ENCODE measurements at places on chromosomes 5 and 9.

DNA sequence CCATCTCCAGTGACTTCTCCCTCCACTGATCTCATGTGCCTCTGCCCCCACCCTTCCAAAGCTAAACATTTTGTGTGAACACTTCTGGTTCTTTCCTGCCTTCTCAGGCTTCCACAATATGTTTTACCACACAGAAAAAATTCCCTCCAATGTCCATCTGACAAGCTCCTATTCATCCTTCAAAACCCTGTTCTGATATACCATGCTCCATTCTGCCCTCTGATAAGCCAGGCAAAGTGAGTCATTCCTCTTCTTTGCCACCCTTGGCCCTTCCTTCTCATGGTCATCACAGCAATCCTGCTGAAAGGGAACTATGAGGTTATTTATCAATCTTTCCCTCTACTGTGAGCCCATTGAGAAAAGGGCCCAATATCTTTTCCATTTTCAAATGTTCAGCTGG lies 97.6 kb downstream of the BARX1 start:
- no peak for DNase-seq

- DNase-seq, result no peak
These were observed 3.4 kb downstream of the AKNA start for GRCh38 chr9:114384341-114384740.

GRCh38 chr9:13443346-13444244 lies 164.1 kb upstream of the MPDZ start:
- no peak for DNase-seq

- DNase-seq, result no peak
These were observed 24.7 kb downstream of the NTRK2 start for GRCh38 chr9:84694248-84694647.

DNA sequence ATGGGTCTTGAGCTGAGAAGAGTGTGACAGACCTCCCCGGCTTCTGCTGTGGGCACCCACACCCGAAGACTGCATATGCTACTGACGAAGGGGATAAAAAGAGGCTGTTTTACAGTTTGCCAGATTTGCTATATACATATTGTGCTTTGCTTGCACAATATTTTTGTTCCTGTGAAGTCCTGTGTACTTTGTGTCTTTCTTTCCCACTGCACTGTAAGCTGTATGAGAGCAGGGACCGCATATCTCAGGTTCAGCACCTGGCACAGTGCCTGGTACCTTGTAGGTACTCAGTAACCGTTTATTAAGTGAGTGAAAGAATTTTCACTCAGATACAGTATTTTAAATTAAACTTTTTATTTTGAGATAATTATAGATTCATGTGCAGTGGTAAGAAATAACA lies 8.2 kb upstream of the GARNL3 start:
- no peak for DNase-seq

- DNase-seq, result no peak
These were observed 19.1 kb upstream of the JADE2 start for GRCh38 chr5:134506054-134507039.

GRCh38 chr9:29714860-29715259 lies 2141.6 kb upstream of the C9orf72 start:
- no peak for DNase-seq

- DNase-seq, result no peak
These were observed 2.0 kb downstream of the TNC start for GRCh38 chr9:115115924-115116323.

GRCh38 chr5:87361031-87361445 lies 51.7 kb downstream of the CCNH start:
- DNase-seq, result no peak

- DNase-seq, result no peak
These were observed 41.1 kb upstream of the LHFPL2 start for GRCh38 chr5:78689540-78690252.

DNA sequence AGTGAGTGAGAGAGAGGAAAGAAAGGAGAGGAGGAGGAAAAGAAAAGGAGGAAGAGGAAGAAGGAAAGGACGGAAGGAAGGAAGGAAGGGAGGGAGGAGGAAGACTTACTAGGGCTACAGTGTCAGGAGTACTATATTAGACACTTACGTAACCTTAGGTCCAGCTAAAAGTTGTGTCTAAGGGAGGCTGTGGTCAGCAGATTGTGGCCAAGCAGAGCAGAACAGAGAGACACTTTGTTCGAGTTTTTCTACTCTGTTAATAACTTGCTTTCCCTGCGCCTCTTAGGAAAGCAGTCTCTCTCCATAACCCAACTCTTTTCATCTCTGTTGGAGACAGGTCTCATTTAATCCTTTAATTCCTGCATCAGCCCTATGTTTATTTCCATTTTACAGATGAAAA lies 138.9 kb downstream of the KCNN2 start:
- DNase-seq, result no peak

GRCh38 chr9:68678430-68678829 lies 26.6 kb upstream of the PIP5K1B start:
- no peak for DNase-seq

- DNase-seq, result no peak
These were observed 184.6 kb upstream of the MAP1B start for GRCh38 chr5:71922584-71923106.

DNA sequence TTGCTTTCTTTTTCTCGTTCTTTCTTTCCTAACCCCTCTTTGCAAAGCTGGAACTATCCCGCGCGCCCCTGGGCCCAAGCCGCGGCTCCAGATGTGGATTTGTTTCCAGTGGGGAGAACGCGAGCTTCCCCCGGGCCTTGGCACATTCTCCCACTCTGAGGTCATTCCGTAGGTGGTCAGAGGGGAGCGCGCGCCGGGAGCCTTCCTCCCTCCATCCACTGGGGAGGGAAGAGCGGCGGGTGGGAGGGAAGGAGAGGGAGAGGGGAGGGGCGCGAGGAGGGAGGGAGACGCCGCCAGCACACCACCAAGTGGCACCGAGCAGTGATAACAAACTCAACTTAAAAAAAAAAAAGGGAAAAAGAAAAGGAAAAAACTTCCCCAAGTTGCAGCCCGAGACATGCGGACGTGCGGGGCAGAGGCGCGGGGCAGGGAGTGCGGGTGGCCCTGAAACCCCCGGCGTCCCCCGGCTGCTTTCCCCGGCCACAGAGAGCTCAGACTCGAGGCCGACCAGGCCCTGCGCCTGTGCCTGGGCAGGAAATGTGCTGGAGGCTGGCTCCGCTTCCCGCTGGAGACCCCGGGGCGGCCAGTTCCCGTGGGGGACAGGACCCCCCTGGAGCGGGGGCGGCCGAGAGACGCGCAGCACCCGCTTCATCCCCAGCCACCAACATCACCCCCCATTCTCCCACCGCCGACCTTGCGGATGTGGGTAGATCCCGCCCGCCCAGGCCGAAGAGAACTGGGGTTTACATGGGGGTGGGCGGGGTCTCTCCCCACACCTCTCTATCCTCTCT lies 3.1 kb downstream of the IER5L start:
- DNase-seq, result no peak

DNA sequence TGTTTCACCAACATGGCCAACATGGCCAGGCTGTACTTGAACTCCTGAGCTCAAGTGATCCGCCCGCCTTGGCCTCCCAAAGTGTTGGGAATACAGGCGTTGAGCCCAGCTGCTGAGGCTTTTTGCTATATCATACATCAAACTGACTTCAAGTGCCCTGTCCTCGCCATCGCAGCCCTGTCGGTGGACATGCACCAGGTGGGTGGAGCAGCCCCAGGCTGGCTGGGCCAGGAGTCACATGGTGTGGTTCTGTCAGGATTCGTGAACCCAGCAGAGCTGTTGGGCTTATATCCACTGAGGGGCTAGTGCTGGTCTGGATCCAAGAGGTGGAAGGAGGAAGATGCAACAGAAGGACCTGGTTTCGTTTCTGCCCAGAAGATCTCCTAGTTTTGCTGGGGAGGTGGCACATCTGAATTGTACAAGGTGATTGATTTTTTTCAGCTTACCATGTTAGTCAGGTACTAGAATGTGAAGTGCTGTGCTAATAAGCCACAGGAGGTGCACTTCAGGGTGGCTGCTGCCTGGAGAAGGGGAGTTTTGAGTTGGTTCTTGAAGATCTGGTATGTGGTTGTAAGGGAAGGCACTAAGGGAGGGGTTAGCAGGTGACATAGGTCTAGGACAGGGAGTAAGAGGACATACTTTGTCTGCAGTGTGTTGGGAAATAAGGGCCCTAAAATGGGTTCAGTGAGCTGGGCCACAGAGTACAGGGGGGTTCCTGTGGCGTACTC lies 16.1 kb downstream of the PCBD2 start:
- no peak for DNase-seq

- DNase-seq, result no peak
These were observed 62.6 kb upstream of the SLC25A51 start for GRCh38 chr9:37966412-37967013.

GRCh38 chr5:173890195-173890991 lies 2.2 kb downstream of the CPEB4 start:
- no peak for DNase-seq

DNA sequence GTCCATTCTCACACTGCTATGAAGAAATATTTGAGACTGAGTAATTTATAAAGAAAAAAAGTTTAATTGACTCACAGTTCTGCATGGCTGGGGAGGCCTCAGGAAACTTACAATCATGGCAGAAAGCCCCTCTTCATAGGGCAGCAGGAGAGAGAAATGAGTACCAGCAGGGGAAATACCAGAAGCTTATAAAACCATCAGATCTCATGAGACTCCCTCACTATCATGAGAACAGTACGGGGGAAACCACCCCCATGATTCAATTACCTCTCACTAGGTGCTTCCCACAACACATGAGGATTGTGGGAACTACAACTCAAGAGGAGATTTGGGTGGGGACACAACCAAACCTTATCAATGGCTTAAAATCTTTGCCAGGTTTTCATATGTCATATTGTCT lies 20.3 kb upstream of the TENT4A start:
- DNase-seq, result no peak

DNA sequence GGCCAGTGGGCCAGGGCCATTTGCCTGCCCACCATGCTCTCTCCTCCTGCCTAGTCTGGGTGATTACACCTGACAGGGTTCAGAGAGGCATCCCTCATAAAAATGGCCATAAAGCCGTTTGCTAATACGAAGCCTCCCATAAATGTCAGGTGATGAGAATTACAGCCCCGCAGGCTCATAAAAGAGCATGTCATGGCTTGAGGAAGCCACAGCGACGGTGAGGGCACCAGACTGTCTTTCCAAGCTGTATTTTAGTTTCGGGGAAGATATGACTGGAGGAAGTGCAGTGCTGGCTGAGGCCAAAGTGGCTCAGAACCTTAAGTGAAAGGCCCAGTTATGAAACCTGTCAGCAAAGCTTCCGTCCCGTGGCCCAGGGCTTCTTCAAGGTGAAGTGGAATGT lies 18.5 kb upstream of the TCERG1 start:
- no peak for DNase-seq

- DNase-seq, result no peak
These were observed 231.5 kb upstream of the PANK3 start for GRCh38 chr5:168810641-168811040.

DNA sequence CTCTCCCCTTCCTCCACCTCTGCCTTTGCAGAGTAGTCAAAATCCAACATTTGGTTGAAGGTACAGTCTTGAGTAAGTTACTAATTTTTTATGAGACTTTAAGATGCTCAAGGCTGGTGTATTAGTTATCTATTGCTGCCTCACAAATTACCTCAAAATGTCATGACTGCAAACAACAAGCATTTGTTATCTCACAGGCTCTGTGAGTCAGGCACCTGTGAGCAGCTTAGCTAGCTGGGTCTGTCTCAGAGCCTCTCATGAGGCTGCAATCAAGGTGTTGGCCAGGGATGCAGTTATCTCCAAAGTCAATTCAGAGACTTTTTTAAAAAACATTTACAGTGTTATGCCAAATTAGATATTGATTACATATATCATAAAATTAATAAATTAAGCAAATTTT lies 371.3 kb upstream of the RGMB start:
- DNase-seq, result no peak

DNA sequence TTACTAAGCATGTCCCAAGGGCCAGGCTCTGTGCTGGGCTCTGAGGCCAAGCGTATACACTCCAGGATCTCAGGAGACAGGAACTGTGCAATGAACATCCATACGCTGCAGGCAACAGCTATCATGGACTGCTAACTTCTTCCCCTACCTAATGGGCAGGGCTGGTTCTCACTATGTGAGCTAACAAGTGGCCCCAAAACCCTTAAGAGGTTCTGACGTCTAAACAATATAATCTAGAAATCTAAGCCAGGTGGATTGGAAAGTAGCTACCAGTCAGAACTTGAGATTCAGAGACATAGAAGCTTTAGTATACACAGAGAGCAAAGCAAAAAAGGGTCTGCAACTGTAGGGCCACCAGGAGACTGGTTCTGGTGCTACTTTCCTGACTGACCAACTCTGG lies 27.6 kb downstream of the ABCA1 start:
- no peak for DNase-seq

GRCh38 chr9:124239249-124240073 lies 18.3 kb upstream of the NEK6 start:
- no peak for DNase-seq

- DNase-seq, result no peak
These were observed 9.9 kb upstream of the PCSK5 start for GRCh38 chr9:75880618-75881017.

- DNase-seq, result no peak
These were observed 498.1 kb upstream of the TNC start for GRCh38 chr9:115615821-115616665.

DNA sequence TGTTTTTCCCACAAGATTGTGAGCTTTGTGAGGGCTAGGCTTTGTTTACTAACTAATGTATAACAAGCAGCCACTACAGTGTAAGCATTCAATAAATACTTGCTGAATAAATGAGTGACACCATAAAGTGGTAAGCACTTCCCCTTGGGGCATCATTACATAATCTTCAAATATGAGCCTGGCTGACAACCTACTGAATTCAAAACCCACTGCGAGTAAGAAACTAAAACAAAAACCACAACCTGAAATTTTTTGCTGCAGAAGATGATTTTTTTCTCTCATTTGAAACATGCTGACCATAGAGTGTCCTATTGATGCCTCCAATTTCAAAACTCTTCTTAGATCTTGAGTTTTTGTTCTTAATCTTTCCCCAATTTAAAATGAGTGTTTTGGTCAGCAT lies 331.3 kb upstream of the CCNG1 start:
- DNase-seq, result no peak

DNA sequence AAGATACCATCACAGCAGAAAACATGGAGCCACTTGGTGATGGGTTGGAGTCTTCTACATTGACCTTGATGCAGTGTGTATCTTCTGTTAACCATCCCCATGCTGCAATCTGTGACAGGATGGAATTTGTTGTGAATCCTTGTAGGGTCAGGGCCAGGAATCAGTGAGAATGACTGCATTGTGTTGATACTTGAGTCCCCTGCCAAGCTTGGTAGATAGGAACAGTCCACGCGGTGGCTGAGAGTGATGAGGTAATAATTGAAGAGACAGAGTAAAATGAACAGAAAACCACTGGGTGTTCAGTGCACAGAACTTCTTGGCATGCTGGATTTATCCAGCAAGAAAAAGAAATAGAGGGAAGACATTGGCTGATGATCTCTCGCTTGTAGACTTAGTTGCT lies 217.5 kb downstream of the MAN2A1 start:
- no peak for DNase-seq

DNA sequence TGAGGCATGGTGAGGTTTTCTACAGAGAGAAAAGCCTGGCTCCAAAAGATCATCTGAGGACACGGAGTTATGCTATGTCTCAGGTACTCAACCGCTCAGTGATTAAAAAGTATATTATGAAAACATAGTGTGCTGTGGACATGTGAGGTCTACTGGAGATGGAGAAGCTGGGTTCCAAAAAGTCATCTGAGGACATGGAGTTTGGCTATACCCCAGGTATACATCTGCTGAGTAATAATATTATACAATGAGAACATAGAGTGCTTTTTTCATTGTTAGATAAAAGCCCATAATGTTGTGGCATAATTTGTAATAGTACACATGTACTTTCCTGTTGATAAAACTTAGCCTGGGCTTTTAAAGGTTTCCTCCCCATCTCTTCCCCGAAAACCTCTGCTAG lies 70.7 kb upstream of the SHISAL2B start:
- DNase-seq, result no peak

GRCh38 chr5:41908374-41909079 lies 4.4 kb downstream of the RIMOC1 start:
- DNase-seq, result no peak
